ENCODE measurements at places on chromosomes 6 and 20.

DNA sequence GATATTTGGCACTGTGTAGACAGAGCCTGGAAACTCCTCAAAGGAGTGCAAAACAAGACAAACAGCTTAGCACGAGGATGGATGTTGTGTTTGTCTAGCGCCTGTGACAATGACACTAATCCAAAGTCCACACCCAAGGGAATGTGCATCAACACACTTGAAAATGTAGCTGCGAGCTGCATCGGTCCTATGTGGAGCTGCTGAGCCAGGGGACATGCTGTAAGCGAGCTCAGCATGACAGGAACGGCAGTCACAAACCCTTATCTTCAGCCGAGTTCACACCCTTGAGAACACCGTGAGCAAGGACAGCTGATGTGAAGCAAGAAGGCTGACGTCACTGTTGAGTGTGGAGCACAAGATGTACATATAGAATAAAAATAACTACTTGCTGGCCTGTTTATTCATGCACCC, 684.3 kb downstream of the QKI start:
- DNase-seq = no peak

DNA sequence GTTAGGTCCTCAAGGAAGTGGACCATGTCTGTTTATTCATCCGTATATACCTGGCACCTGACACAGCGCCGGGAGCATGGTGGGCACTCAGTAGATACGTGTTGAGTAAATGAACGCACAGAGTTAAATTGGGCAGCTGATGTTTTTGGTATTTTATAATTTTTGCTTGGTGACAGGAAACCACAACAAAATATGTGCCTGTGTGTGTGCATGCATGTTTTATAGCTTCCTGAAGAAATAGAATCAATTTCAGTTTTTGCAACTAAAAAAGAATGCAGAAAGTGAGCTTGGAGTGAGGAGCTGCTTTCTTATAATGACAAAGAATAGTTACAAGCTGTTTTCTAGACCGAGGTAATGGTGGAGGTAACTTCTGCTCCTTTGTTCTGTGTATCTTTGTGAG, 91.4 kb downstream of the PLCB4 start:
- no peak for DNase-seq

DNA sequence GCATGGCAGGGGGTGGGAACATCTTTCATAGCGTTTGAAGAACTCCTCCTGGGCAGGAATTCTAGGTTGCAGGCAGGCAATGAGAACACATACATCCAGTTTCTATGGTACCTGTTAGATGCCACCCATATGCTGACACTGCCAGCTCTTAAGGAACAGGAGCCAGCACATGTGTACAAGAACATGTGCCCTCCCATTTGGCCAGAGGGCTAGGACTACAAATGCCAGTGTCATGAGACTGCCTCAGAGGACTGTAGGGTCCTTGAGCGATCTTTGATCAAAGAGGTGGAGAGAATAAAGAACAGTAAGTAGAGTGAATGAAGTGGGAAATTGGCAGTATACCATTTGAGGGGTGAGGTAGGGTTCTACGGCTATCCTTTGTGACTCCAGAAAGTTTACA, 45.8 kb downstream of the GCLC start:
- DNase-seq = no peak

DNA sequence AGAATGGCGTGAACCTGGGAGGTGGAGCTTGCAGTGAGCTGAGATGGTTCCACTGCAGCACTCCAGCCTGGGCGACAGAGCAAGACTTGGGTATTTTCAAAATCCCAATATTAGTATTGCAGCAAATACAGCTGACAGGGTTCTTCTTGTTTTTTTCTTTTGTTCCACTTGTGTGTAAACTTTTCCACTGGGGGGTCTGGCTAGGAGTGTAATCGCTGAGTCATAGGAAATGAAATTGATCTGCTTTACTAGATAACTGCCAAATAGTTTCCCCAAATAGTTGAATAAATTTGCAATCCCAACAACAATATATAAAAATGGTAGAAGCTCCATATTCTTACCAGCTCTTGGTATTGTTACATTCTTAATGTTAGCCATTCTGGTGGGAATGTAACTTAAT, 526.0 kb upstream of the SOX4 start:
- no peak for DNase-seq

DNA sequence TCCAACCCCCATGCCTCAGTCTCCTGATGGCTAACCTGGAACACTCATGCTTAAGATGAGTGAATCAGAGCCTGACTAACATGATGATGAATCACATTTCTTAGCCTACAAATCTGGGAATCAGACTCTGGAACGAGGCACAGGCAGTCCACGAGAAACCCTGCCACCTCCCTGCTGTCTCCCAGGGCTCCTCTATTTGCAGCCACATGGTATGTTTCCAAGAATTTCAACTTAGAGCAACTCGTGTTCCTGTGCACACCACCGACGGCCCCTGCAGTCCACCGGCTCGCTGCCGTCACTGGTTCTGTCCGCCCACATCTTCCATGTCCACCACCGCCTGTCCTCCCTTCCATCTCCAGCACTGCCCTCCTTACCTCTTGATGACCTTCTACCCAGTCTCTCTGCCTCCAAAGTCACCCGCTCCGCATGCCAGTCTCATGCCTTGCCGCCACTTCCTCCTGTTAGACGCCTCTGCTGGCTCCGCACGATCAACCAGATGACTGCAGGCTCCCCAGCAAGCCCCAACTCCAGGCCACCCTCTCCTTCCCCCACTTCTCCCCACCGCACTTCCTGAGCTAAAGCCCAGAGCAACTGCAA, 87.6 kb downstream of the AGPAT4 start:
- DNase-seq = no peak

DNA sequence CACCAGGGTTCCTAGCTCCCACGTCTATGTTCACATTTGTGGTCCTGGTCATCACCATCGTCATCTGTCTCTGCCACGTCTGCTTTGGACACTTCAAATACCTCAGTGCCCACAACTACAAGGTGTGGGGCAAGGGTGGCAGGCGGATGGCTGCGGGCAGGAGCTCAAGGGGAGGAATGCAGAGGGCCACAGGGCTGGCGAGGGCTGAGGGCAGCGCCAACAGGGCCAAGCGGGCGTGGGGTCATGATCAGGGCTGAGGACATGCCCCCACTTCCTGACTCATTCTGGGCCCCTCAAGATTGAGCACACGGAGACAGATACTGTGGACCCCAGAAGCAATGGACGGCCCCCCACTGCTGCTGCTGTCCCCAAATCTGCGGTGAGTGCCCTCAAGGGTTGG, 4.6 kb upstream of the CAPN11 start:
- DNase-seq = no peak

DNA sequence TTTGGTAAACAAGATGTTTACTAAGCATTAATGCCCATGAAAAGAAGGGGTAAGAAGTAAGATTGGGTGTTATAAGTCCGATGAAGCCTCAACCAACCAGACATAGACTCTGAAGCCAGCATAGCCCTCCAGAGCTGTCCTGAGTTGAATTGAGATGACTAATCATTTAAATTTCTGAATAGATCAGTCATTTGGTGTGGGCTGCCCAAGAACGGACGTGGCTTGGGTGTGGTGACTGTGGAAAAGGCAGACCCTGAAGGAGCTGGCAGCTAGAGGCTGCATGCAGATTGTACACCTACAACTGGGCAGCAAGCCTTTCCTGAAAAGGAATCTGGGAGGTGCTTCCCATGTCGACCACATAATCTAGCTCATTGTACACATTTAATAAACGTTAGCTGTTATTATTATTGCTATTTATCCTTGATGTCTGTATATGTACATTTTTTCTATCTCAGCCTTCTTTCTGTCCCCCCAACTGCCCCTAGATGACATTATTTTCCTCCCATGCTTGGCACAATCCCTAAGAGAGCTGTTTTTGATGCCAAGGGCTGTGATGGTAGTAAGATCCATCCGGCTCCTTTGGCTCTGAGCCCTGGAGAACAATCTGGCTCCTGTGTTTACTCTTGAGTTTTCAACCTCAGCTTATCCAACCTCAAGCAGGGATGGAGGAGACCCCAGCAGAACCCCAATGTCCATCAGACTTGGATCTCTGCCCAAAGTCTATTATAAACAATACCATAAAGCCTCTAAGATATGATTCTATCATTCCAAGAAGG, 57.6 kb upstream of the JAG1 start:
- no peak for DNase-seq

DNA sequence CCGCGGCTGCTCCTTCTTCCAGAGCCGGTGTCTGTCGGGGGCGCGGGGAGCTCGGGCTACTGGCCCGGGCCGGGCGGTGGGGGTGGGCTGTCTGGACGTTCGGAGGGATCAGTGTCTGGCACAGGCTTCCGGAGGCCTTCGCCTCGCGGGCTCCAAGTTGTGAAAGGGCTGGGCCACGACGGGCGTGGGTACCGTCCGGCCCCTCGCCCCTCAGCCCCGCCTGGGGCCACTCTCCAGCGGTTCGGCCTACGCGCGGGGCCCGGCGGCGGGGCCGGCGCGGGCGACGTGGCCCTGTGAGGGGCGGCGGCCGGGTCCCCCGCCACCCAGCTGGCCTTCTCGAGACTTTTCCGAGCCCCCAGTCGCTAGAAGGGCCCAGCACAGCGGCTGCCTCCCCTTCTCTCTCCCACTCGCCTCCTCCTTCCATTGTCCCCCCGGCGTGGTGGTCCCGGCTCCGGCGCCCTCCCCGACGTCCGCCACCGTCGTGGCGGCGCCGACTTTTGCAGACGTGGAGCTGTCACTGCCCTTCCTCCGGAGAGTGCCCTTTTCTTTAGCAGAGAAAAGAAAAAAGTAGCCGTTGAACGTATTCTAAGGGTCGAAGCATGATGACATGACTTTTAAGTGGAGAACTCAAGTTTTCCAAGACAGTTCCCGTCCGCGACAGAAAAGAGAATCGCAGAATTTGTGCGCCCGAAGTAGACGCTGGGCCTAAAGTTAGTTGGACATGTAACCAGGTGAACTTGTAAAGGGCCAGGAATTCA, 571 bp downstream of the ITCH start:
- peak; percentile 27 for DNase-seq

- no peak for DNase-seq
Measured at GRCh38 chr6:1136415-1136774, 175.5 kb upstream of the FOXQ1 start.

DNA sequence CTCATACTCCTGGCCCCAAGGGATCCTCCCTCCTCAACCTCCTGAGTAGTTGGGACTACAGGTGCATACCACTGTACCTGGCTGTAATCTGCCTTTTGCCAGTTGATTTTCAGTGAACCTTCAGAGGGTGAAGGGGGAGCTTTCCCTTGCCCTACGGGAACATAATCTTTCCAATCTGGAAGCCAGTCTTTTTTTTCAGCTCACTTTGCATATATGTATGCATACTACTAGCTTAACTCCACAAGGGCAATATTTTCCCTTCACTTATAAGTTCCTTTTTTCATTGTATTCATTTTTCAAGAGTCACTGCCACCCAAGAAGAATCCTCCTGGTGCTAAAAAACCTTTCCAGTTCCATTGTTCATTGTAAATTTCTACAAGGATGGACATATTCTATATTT, 53.4 kb upstream of the GCM1 start:
- no peak for DNase-seq

- no peak for DNase-seq
Measured at GRCh38 chr6:15924893-15925292, 204.0 kb upstream of the MYLIP start.

GRCh38 chr6:146389740-146390139, 153.9 kb upstream of the RAB32 start:
- DNase-seq = no peak

- DNase-seq = no peak
Measured at GRCh38 chr20:46137816-46138215, 19.7 kb downstream of the CD40 start.

DNA sequence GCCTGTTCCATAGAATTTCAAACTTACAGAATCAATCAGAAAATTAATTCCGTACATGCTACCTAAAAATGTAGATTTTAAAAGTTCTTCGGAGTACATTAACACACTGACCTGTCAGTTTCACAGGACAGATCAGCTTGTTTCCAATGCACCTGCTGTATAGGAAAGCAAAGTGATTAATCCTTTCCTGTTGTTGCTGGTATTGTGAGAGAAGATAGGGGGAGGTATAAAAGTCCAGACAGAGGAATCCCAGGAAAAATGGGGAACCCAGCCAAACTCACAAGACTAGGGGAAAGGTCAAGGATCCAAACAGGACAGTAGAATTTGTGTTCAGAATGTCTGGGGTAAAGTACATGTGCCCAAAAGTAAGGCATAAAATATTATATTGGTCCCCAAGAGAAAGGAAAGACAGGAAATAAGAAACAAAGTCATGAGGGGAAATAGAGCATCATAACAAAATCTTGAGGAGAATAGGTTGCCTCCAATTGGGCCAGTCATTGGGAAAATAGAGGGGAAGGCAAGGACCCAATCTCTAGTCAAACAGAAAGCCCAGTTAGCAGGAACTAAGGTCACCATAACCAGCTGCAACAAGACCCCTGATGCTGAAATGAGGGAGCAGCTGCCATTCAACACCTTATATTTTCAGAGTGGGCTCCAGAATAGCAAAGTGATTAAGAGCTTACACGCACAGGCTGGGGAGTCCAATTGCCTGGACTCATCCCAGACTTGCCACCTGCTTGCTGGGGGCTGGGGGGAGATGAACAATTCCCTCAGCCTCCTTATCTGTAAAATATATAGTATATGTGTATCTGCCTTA, 10.3 kb downstream of the FILIP1 start:
- no peak for DNase-seq

GRCh38 chr6:10316373-10316721, 98.5 kb downstream of the TFAP2A start:
- DNase-seq = no peak

- no peak for DNase-seq
Measured at GRCh38 chr6:90369024-90369519, 72.4 kb upstream of the BACH2 start.

GRCh38 chr6:170522565-170523183, 30.4 kb downstream of the PSMB1 start:
- no peak for DNase-seq

DNA sequence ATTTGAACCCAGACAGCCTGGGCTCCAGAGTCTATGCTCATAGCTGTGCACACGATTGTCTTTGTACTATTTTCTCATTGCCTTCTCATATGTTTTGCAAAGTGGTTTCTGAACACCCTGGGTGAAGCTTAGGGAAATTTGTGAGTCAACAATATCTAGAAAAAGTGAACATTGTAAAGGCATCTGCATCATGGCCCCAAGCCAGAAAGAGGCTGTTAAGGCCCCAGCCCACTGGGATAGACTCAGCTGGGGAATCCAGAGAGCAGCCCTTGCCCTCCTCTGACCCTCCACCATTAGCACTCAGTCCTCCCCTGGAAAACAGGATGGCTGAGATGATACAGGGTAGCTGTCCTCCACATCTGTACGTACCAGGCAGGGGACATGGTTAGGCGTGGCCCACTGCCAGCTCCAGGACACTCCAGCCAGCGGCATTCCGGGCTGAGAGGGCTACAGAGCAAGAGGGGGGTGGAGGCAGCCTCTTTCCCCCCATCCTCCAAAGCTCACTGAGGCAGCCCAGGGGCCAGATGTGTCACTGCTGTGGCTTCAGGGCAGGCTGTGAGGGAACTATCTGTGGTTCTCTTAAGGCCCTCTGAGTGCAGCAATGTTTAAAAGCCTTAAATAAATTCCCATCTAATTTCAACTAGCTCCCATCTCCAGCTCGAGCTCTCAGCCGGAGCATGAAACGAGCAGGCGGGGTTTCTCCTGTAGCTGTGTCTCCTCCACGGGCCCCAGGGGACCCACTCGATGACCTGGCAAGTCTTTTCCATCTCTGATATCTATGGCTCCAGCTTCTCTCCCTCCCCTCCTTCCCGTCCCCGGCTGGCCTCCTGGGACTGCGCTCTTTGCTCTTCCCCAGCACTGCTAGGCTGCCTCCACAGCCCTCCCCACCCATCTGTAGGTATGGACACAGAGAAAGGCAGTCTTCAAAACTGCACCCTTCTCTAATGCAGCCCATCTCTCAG, 209.4 kb upstream of the LRFN2 start:
- no peak for DNase-seq

- DNase-seq = no peak
Measured at GRCh38 chr20:7585126-7585679, 355.1 kb downstream of the HAO1 start.
